ENCODE measurements at places on chromosomes 11 and 22.

- DNase-seq: no peak
These were observed 52.4 kb downstream of the KCNC1 start for GRCh38 chr11:17786824-17787525.

- no peak for DNase-seq
These were observed at the start of gene SPDYC for GRCh38 chr11:65170058-65170534. TSS of gene SPDYC (plus strand) at chr11:65170233. CDS start at chr11:65171358, 1,125 bp downstream.

GRCh38 chr11:19711911-19712280 lies 741 bp upstream of the NAV2 start:
- no peak for DNase-seq

GRCh38 chr22:41862160-41862529 lies 29.2 kb downstream of the SREBF2 start:
- DNase-seq: no peak

- DNase-seq: peak; percentile 25
These were observed at the start of gene RCN1 for GRCh38 chr11:32090545-32091370. TSS of gene RCN1 (plus strand) at chr11:32091074. CDS start at chr11:32091197, 123 bp downstream.

GRCh38 chr11:128697645-128698174 lies 3.8 kb downstream of the FLI1 start:
- no peak for DNase-seq
